ENCODE measurements at places on chromosomes 2 and 18.
A peak's percentile ranks its signal among the peaks of the same experiment; 100 is the strongest.

DNA sequence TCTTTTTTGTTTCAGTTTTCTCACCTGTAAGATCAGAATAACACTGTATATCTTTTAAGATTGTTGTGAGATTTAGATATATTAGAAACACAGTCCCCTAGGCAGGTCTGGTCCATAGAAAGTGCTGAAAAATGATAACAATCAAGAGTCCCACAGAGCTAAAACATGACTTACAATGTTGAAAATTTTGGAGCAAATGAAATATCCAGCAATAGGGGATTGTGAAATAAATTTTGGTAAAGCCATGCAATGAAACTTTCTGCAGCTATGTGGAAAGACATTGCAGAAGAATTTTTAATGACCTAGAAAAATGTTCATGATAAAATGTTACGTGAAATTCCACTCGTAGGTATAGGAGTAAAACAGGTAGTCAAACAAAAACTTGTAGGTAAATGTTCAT is 127.6 kb upstream of the SERPINE2 start:
- DNase-seq = no peak

GRCh38 chr2:143824791-143825190 is 695.1 kb downstream of the ZEB2 start:
- DNase-seq = no peak

- DNase-seq = no peak
These were observed 96.9 kb downstream of the SPP2 start for GRCh38 chr2:234147335-234147861.

DNA sequence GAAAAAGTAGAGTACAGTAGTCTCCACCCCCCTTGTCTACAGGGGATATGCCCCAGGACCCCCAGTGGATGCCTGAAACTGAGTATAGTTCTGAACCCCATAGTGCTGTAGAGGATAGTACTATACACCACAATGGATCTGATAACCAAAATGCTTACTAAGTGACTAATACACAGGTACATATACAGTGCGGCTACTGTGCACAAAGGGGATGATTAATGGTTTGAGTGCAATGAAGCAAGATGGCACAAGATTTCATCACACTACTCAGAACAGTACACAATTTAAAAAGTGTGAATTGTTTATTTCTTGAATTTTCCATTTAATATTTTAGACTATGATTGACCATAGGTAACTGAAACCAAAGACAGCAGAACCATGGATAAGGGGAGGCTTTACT is 446.9 kb upstream of the NRP2 start:
- no peak for DNase-seq

DNA sequence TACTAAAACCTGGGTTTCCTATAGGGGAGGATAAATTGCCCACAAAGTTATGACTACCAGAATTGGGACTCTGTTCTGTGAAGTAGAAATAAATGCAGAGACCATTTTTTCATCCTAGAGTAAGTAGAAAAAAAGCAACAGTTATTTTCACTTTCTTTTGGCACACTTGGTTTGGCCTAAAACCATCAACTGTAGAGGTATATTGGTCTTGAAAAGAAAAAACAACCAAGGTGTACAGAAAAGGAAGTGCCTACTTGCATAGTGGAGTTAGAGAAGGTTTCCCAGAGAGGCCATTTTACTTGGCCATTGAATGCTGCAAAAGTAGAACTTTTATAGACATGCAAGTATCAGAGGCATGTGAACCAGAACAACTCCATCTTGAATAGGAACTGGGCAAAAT is 89.4 kb upstream of the TACR1 start:
- DNase-seq = no peak

GRCh38 chr2:74498500-74499266 is 720 bp downstream of the LBX2 start:
- DNase-seq = no peak

DNA sequence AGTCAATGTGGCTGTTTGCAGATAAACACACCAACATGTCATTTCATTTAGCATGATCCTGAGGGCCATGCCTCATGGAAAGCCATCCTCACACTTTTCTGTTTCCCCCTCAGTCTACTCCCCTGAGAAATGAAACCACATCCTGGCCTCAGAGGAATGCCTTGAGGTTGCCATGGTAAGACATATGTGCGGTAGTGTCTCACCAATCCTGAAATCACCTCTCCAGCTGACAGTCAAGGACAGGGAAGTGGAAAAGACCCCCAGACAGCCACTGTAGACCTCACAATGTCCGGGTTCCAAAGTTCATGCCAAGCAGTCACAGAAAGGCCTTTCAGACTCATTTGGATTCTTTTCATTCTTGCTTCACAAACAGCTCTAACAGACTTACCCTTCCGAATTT is 175.2 kb upstream of the PKDCC start:
- DNase-seq = no peak

- DNase-seq = peak; percentile 44
These were observed 419.2 kb upstream of the CYRIA start for GRCh38 chr2:17084877-17085276.

DNA sequence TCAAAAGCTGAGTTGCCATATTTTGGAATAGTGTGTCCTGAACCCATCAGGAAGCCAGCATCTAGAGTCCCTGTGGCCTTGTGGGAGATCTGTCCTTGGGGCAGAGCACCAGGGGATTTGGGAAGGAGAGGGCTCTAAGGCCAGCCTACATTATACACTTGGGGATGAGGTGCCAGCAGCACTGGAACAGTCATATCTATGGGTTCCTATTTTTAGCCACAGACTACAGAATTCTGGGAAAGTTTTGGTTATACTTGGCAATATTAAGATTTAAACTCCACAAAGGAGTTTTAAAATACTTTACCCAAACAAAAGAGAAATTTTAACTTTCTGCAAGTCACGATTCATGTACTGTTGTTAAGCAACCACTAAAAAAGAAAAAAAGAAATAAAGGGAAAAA is 405.7 kb upstream of the MMADHC start:
- DNase-seq = no peak

DNA sequence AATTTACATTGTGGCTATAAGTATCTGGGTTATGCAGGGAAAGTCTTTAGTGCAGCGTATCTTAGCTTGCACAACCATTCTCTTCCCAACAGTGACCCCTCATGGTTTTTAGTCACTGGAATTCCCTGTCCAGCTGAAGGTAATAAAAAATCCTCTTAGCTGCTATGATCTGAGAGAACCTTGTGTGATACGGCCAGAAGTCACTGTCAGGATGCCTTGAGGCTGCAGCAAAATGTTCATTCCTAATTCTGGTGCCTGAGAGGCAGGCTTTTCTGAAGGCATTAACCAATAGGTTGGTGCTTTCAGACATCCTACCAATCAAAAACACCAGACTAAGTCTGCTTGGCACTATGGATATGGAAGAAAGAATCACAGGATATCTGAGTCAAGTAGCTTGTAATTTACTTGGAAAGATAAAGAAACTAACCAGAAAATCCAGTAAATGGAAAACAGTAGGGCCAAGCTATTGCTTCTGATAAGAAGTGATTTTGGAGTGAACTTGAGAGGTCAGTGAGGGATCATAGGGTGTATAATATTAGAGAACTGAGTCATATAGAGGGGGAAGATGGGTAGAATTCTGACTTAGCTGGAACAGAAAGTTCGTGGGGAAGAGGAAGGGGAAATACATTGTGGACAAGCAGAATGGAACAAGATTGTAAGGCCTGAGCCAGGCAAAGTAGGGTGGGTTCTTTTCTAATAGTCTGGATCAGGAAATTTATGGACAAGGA is 89.0 kb upstream of the SLC14A2 start:
- DNase-seq = peak; percentile 95

- DNase-seq = no peak
These were observed 4.9 kb upstream of the IL1B start for GRCh38 chr2:112841295-112842044.

- no peak for DNase-seq
These were observed 617.3 kb downstream of the KCNJ3 start for GRCh38 chr2:155315768-155316167.

DNA sequence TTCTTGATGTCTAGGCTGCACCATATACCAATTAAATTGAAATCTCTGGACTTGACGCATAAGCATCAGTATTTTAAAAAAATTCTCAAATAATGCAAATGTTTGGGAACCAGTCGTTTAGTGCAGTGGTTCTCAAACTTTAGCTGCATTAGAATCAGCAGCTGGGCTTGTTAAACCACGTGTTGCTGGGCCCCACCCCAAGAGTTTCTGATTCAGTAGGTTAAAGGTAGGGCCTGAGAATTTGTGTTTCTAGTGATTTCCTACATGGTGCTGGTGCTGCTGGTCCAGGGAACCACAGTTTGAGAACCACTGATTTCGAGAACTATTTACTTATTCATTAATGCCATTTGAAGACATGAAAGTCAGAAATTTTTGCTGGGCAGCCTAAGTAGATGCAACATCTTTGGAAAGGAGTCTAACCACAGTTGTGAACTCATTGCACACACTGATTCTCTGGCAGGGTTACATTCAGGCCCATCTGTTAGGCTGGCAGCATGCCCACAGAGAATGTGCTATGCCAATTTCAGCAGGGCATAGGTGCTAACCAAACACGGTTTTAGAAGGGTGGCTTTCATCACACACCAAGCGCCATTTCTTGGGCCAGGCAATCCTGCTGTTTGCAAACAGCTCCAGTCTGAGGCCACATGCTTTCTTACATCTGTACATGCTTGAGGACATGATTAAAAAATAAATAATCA is 26.4 kb upstream of the ATP5MC3 start:
- DNase-seq = no peak

DNA sequence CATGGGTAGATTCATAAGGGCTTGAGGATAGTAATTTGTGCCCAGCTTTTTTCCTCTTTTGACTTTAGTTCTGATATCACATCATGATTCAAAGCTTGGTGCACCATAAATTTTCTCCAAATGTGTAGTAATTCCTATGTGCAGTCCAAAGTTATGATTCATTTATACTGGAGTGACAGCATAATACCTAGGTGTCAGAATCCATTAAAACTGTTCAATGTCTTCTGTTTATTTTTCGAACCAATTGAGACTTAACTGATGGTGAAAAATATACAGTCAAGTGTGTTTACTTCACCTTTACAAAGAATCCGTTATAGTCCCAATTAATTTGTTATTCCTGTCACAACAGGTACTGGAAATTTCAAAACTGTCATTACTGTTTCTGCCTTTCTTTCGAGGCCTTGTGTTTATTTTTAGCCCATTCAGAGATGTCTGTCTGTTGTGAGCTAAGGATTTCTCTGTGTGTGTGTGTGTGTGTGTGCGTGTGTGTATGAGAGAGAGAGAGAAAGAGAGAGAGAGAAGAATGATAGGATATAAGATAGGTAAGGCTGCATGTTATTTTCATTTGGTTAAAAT is 389.7 kb upstream of the ATP5MC3 start:
- no peak for DNase-seq

DNA sequence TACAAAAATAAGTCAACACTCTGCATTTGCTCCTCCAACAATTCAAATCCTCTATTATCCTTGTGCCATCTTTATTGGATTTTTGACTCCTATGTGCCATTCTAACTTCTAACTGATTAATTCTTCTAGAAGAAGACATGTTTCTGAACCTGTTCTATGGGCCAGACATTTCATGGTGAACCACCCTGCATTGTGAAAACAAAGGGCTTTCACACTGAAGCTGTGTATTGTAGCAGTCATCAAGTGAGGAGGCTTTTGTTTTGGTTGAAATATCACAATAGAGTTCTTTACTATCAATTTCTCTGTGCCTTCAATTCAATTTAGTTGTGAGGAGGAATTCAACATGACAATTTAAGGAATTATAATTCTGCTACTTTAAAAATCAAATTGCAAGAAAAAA is 357.9 kb downstream of the PLCL1 start:
- DNase-seq = no peak

DNA sequence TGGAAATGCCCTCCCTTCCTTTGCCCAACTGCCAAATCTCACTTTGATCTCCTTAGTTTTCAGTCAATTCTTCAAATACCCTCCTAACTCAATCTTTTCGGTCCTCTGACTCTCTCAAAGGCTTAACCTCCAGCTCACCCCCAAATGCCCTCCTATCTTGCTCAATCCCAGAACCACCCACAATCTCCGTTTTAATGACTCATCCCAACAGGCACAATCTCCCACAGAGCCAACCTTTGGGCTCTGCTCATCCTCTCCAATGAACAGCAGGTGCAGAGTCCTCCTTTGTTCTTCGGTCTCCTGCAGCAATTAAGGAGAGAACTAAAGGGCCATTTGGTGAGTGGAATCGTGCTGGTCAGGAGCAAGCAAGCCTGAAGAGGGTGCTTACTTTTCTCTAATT is 366.1 kb upstream of the CRIM1 start:
- peak; percentile 17 for DNase-seq

DNA sequence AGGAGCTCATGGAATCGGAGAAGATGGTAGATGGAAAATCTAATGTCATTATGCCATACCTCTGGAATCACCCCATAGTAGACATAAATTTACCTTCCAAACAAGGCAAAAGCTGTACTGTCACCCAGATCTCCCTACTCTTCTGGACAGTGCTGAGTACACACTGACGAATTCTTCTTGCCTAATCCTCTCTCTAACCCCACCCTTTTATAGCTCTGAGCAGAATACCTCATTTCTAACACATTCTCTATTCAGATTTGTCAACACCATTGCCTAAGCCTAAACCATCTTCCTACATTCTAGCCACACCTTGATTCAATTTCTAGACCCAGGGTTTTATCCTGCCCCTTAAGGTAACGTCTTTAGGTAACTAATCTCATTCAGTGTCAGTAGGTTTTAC is 321.0 kb upstream of the NRP2 start:
- DNase-seq = no peak

- peak; percentile 91 for DNase-seq
These were observed 20.3 kb downstream of the SLC8A1 start for GRCh38 chr2:40431600-40431955.

DNA sequence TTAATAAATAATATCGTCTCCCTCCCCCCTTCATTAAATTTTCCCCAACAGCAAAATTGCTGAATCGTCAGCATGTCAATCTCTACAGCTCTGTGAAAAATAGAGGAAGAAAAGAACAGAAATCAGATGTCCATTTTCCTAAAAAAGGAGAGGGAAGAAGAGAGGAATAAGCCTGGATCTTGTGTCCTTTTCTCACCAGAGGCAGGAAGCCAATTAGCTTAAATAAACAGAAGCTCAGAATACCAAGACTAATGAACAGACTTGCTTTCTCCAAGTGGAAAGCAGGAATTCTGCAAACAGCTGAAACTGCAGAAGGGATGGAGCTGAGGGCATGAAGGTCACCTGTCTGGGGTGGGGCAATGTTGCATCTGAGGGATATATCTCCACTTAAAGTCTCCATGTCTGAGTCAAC is 265.7 kb downstream of the CCDC85A start:
- no peak for DNase-seq

DNA sequence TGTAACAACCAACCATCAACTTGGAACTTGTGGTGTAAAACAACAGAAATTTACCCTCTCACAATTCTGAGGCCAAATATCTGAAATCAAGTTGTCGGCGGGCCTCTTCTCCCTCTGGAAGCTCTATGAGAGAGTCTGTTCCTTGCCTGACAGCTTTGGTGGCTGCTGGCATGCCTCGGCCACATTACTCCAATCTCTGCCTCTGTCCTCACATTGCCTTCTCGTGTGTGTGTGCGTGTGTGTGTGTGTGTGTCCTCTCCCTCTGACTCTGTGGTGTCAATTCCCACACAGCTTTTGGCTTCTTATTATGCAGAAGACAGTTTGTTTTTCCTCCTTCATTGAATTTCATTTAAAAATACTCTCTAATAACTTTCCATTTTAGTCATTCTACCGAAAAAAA is 50.4 kb downstream of the ZDBF2 start:
- DNase-seq = no peak

Data from umbilical cord (tissue), 2 donors.